GM18507 (cell line): ENCODE measurements at places on chromosomes 7 and 10.

DNA sequence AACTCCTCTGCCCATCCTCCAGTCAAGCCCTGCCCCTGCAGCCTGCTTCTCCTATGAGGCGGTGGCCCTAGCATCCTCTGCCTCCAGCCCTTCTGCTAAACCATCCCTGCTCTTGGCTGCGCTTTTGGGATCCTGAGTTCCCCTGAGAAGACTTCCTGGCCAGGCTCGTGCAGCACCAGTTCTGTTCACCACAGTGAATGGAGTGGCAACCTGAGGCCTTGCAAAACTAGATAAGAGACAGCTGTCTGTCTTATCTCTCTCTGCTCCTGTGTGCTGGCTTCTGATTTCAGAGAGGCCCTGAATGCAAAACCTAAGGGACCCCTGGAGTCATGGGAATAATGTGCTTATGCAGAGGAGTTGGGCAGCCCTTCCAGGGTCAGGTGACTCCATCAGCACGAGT lies 119.2 kb downstream of the TMEM178B start:
- no peak for DNase-seq

DNA sequence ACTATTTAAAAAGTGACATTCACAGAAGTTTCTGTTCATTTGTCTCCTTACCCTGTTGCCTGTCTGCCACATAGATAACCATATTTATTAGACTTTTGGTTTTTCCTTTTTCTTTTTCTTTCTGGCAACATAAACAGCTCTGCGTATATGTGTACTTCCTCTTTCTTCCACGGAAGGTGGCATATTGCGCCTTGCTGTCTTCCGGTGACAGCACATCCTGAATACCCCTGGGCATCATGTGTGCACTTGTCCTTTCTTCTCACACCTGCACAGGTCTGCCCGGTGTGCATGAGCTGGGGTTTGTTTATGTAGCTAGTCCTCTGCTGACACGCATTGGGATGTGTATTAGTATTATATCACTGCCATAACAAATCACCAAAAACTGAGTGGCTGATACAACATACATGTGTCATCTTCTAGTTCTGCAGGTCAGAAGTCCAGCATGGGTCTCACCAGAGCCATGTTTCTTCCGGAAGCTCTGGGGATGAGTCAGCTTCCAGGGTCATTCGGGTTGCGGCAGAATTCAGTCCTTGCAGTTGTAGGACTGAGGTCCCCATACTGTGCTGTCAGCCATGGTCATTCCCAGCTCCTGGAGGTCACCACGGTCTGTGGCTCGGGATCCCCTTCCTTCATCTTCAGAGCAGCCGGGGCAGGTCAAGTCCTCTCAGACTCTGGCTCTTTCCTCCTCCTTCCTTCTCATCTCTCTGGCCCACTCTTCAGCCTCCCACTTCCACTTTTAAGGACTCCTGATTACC lies 596.0 kb upstream of the FOXK1 start:
- DNase-seq = no peak

GRCh38 chr7:26553128-26553527 lies 261.5 kb downstream of the SNX10 start:
- DNase-seq = no peak

GRCh38 chr7:36117203-36117840 lies 35.7 kb upstream of the EEPD1 start:
- no peak for DNase-seq

DNA sequence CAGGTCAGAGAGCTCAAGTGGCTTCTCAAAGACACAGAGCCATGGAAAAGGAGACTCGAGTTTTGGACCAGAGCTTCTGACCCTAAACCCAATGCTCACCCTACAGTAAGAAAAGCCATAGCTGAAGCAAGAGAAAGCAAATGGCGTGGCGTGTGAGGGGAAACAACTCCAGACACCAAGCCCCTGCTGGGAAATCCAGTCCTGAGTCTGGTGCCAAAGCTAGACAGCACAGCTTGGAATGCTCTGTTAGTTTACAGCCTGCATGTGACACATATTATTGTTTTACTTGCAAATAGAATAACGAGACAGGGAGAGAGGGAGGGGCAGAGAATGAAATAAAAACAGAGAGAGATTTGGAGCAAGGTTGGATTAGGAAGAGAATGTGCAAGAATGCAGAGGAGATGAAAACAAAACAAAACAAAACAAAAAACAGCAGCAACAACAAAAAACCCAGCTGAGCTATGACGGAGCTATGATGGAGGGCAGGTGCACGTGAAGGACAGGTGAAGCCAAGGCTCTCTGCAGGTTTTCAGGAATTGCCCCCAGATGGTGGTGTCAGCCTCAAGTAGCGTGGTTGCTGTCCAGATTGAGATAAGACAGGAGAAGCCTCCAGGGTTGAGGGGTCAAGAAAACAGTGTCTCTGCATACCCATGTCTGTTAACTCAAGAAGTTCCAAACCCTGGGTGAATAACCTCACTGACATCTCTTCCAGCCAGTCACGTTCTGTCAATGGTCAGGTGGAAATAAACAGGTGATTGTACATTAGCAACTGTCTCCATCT lies 69.7 kb upstream of the LRRC18 start:
- DNase-seq = no peak

GRCh38 chr7:99109108-99110051 lies 34.5 kb downstream of the SMURF1 start:
- no peak for DNase-seq

GRCh38 chr10:29917311-29917710 lies 142.1 kb downstream of the JCAD start:
- no peak for DNase-seq

- no peak for DNase-seq
Observed at GRCh38 chr10:24703700-24704099, 20.0 kb downstream of the ARHGAP21 start.

GRCh38 chr7:466465-467191 lies 53.0 kb downstream of the PDGFA start:
- no peak for DNase-seq

DNA sequence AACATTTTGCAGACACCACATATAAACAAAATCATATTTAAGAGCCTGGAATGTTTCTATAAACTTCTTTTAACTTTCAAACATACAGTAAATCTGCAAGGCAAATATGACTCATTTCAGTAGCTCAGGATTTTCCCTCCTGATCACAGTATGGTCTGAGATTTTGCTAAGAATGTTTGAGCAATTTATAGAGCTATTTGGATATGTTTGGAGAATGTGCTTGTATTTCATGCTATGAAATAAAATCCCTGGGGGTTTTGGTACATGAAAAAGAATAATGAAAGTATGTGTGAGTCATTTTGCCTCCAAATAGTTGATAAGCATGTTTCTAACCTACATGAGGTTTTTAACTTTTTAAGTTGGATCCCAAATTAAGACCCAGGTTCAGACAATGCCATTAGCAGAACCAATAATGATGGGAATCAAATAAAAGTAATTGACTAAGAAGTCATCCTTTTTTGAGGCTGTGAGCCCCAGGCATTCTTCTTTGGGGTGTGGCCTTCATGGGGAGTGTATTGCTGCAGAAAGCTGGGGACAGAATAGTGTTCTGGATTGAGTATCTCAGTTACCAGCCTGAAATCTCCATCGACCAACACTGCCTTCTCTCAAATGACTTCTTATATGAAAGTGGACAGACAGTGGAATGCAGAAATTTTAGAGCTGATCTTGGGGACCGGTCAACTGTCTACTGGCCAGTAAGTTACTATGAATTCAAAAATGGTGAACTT lies 66.1 kb upstream of the AGBL3 start:
- DNase-seq = no peak

DNA sequence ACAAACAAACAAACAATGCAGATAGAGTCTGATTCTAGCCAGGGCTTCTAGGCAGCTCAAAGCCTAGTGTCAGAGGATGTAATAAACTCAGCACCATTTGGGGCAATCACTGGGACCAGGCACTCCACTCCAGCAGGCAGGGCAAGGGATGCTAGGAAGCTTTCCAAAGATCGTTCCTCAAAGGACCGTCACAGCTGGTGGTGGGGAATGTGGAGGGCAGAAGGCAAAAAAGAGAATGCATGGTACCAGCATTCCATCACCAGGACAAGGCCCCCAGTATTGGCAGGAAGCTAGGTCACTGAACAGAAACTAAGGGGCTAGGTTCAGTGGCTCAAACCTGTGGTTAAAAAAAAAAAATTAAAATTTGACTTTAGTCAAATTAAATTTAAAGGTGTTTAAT lies 94.2 kb downstream of the CUL2 start:
- no peak for DNase-seq

DNA sequence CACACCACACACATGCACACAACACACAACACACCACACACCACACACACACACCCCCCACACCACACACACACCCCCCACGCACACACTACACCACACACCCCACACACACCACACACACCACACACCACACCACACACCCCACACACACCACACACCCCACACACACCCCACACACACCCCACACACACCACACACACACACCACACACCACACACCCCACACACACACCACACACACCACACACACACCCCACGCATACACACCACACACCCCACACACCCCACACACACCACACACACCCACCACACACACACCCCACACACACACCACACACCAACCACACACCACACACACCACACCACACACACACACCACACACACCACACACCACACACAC lies 16.4 kb downstream of the UCN3 start:
- no peak for DNase-seq

GRCh38 chr10:26837139-26837538 lies 23.6 kb downstream of the ABI1 start:
- DNase-seq = no peak

DNA sequence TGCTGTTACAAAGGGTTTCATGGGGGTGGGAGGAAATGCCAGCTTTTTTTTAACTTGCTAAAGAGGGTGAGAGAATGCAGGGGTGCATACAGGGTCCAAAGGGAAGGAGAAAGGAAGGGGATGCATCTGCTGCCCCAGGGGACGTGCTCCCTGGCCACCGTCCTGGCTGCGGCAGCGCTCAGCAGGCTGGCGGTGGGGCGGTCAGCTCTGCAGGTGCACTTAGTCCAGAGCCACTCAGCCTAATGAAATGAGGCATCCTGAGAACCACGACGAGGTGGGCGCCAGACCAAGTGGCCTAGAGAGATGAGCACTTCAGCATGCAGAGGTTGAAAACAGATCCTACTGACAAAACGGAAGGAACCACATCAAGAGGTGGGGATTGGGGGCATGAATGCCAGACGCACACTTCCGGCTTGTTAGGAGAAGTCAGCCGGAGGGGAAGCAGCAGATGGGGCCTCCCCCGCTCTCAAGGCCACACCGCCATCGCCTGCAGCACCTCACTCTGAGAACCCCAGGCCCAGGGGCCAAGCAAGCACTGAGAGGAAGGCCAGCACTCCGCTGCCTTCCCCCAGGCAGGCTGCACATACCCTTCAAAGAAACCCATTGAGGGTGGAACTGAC lies 94.5 kb downstream of the MAD1L1 start:
- DNase-seq = peak; percentile 18

GRCh38 chr7:155447603-155448002 lies 10.3 kb upstream of the EN2 start:
- DNase-seq = no peak

DNA sequence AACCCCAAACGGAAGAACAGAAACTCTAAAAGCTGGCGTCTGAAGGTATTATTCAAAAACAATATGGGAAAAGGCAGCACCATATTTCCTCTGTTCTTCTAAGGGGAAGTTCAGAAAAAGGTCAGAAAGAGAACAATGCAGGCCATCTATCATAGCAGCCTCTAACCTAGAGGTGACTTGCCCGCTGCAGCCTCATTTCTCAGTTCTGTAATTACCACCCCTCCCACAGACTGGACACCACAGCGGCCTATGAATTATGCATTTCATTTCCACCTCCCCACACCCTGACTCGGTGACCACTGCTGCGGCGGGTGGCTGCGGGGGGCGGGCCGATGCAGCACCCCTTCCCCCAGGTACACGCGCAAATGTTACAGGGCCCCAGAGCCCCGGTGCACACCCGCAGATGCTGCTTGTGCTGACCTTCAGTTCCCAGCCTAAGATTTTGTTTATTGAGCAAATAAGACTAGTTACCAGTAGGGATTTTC lies 125.5 kb downstream of the CLEC2L start:
- DNase-seq = peak; percentile 43

DNA sequence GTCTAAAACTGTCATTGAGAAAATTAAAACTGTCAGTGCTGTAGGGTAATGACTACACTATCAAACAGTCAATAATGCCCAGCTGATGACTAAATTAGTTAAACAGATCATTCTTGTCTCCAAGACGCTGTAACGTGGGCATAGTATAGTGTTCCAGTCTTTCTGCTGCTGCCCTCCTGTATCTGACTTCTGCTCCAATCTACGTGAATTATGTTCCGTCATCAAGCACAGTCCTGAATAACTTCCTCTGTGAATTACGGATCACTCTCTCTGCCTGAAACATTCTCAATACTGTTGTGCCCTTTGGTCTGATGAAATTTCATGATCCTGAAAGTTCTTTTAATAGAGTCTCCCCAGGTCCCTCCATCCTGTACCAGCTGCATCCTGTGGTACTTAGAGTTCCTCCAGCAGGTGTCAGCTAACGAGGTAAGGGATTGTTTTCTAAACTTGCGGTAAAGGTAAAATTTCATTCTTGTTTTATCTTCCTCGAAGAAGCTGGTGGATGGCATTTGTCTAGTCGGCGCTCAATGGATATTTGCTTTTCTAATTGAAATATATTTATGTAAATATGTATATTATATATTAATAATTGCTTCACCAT lies 393.5 kb upstream of the ADARB2 start:
- DNase-seq = no peak

- no peak for DNase-seq
Observed at GRCh38 chr7:43646603-43647338, 63.9 kb downstream of the STK17A start.

GRCh38 chr10:29784175-29784773 lies 149.5 kb upstream of the SVIL start:
- DNase-seq = no peak

- no peak for DNase-seq
Observed at GRCh38 chr7:110386913-110387312, 704.0 kb upstream of the LRRN3 start.

DNA sequence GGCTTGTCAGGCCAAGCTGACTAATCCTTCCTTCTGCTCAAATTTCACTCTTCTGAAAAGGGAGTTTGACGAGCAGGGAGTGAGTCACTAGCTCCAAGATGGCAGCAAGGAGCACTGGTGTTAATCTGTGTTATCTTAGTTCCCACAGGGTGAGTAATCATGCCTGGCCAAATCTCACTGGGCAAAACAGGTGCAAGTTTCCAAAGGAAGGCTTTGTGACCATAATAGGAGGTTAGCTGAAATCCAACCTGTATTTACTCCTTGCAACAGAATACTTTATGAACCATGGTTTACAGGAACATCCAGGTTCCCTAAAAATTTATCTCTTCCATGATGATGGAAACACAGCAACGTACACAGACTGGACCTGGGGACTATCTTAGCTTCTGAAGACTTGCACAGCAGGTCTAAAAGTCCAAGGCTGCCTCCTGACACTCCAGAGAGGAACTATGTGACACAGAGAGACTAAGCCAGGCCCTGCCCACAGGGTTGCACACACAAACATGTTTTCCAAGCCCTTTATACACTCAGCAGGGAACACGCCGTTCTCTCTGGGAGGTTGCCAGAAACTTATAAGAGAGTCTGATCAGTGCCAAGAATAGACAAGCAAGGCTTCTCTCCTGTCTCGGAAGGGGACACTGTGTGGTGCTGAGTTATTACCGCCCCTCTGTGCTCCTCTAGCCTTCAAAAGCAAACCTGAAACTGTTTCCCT lies 46.3 kb downstream of the PDK4 start:
- no peak for DNase-seq

GRCh38 chr10:125084191-125084613 lies 76.2 kb downstream of the CTBP2 start:
- DNase-seq = no peak

- no peak for DNase-seq
Observed at GRCh38 chr10:94546049-94546900, 687 bp downstream of the HELLS start.
